Activated CD4-positive, alpha-beta T cell treated with anti-CD3 and anti-CD28 coated beads for 24 hours (primary cell): ENCODE measurements at places on chromosomes 5 and 9.

DNA sequence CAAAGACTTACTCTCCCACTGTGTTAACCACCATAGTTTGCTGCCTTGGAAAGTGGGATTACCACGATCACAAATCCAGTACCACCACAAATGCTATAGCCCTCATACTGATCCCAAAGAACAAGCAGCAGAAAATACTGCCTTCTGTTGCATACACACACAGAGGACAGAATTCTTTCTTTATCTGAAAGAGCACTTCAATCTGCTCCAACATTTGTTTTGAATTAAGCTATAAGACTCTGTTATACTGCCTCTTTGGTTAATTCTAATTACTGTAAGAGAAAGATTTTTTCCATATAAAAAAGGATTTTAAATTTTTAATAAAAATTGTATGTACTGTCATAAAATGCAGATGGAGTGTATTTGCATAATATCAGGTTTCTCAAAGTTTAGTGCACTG is 69.8 kb downstream of the YIPF5 start:
- no peak for DNase-seq

DNA sequence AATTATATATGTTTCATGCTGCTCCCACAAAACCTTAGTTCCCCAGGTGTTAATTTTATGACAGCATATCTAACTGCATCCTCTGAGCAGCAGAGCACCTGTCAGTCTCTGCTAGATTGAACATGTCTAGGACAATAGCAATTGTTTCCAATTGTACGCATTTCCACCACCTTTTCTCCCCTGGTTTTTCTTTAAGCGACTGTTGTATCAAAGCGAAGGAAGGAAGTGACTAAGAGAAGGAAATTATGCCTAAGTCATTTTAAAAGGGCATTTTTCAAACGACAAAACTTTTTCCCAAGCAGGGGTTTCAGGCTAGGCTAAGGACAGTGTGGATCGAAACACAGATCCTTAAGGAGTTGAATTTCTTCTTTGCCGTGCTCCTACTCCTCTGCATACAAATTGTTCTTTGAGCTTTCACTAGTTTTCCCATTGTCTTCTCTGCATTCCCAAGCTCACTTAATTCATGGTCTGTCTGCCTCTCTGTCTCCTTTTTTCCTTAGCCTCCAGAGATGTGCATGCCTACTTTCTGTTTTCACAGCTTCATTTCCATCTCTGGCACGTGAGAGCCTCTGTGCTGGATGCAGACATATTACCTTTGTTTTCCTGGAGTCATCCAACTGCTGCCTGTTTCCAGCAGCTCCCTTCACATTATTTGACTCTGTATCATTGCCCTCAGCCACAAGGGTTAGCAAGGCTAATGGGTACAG is 39.4 kb upstream of the STARD4 start:
- no peak for DNase-seq

DNA sequence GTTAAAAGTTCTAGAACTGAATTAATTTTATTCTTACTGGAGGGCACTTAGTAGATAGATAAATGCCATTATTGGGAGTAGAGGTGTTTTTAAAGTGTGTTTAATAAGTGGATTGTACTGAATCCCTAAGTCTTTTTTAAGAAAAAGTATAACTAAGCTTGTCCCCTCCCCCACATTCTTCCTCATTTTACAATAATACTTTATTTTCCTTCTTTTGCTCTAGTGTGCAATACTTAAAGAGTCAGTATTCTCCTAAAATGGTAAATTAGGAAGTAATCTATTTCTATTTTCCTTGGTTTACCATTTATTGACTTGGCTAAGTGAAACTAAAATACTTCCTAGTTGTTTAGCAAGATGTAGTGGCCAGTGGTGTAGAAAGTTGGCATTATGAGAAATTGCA is 11.6 kb downstream of the UBLCP1 start:
- no peak for DNase-seq

GRCh38 chr9:137201205-137201868 is 796 bp upstream of the TPRN start:
- no peak for DNase-seq

DNA sequence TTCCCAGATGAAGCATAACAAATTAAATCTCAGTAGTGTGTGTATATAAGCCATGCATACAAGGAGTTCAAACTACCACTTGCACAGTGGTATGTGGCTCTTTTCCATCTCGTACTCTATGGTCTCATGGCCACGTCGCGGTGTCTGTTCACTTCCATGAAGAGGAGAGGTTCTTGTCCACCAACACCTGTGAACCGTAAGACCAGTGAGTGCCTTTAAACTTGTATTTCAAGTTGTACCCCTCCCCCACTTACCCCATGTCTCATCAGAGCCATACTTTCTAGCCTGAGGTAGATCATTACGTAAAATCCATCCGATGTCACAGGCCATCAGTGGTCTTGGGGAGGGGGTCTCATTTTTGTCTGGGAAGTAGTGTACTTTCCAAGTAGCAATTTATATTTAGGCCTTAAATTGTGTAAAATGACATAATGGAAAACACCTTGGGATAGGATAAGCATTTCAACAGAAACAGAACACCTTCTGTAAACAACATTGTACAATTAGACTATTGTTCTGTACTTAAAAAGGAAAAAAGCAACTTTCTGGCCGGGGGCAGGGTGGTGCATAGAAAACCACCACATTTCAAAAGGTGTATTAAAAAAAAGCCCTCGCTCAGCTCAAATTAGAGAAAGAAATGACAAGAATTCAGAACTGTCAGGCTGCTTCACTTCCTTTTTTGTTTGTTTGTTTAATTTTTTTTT is 163.0 kb downstream of the SMARCA2 start:
- no peak for DNase-seq

DNA sequence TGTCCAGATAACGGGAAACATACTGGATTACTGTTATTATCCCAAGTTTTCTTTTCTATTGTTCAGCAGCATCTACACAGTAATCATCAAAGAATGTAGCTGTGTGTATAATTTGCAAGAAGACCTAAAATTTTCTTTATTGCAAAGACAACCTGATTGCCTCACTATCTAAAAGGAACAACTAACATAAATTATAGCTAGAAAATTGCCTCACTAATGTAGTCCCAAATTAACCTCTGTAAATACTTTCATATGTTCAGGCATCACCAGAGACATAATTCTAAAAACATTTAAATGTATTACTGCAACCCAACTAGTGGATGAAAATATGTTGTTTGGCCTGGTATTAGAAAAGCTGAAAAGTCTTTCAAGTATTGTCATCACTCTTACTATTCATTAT is 275.4 kb downstream of the CDH12 start:
- no peak for DNase-seq

- no peak for DNase-seq
Observed at GRCh38 chr9:81980568-81980967, 8.0 kb upstream of the SPATA31D1 start.

DNA sequence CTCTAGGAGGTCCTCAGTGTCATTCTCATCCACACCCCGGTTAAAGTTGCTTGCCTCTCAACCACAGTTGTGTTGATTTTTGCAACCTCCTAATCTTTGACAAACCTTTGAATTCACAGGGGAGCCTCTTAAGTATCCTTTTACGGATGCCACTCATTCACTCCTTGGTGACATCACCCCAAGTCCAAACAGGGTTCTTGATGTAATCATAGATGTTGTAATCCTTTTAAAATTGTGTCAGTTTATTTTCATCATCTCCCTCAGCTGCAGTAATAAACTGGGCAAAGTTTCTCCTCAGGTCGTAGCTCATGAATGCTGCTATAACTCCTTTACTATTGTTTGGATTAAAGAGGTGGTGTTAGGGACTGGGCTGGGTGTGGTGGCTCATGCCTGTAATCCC is 637.2 kb upstream of the NUDT12 start:
- DNase-seq = no peak

GRCh38 chr5:78504704-78505677 is 143.6 kb downstream of the LHFPL2 start:
- DNase-seq = no peak

DNA sequence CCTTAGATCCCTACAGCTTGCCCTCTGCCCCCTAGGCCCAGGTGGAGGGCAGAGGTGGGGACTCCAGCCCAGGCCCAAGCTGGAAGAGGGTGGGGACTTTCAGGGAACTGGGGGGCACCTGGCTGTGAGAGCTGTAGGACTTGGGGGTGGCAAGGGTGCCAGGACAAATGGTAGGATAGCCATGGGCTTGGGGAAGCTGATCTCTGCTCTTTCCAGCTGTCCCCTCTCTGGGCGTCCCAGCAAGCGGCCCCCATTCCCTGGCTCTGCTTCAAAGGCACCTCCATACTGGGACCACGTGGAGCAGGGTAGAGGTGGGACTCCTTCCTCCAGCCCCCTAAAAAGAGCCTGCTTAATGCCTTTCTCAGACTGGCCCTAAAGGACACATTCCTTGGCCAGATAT is 385 bp downstream of the LTC4S start:
- DNase-seq = no peak

DNA sequence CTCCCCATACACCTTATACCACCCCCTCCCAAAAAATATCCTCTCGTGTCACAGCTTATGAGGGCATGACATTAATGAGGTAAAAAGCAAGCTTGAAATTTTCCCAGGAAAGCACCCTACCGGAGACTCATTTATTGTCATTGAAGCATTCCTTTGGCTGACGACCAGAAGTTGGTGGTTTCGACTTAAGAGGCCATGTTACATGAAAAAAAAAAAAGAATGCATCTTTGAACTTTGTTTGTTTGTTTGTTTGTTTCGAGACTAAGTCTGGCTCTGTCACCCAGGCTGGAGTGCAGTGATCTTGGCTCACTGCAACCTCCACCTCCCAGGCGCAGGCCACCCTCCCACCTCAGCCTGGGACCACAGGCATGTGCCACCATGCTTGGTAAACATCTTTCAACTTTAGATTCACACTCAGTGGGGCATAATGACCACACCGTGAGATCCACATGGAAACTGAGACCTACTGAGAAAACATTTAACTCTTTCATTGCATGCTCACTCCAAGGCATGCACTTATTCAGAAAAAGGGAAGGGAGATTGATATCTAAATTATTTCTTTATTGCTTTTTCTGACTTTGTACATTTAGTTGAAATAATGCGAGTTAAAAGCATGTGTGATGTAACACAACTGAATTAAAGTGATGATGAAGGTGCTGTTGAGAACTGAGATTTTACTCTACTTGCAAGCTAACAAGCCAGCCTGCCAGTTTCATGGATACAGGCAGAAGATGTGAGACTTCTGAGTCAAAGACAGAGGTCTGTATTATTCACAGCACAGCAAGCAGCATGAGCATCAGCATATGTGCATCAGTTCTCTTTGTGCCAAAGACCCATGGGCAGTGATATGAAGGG is 5.1 kb upstream of the RAB14 start:
- DNase-seq = no peak

- DNase-seq = no peak
Observed at GRCh38 chr5:93587597-93588351, 4.8 kb downstream of the NR2F1 start.

- DNase-seq = no peak
Observed at GRCh38 chr9:89718651-89719050, 113.8 kb downstream of the GADD45G start.

- no peak for DNase-seq
Observed at GRCh38 chr5:126354012-126354857, 69.0 kb upstream of the GRAMD2B start.

DNA sequence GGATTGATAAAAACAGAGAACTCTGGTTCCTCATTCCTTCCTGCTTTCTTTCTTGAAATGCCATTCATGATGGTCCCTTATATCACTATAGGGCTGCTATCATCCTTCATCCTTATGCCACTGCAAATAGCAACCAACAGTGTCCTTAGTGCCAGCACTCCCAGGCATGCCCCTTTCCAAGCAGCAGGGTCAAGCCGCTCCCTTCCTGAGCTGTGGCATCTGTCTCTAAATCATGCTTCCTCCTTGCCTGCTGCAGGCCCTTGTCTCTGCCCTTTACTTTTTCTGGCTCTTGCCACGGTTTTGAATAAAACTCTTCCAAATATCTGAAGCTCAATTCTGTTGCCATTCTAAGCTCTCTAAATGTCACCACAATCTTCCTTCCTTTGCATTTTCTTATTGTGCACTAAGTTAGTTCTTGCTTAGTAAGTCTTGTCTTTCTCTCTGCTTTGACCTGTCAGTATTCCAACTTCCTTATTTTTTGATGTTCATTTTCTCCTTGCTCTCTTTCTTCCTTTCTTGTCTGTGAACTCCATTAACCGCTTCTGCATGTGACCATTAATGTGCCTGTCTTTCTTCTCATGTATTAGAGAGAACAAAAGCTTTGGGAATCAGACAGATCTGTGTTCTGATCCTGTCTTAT is 19.9 kb downstream of the TLR4 start:
- no peak for DNase-seq

DNA sequence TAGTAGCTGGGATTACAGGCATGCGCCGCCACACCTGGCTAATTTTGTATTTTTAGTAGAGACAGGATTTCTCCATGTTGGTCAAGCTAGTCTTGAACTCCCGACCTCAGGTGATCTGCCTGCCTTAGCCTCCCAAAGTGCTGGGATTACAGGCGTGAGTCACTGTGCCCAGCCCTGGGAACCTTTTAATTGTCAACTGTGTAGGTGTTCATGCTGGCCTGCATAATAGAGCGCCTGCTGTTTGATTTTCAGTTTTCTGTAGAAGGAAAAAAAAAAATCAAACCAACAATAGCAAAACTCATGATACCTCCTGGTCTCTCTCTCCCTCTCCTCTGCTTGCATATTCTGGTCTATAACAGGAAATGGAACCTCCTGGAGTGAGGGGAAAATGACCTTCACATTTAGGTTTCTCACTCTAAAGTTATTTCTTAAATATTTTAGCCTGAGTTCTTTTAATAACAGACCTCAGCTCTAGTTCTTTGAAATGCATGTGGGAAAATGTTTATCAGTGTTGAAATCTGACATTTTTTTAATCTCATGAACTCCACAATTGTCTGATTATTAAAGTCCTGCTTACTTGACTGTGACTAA is 51.7 kb downstream of the EXOSC2 start:
- DNase-seq = no peak

GRCh38 chr5:170131235-170131634 is 25.5 kb downstream of the FOXI1 start:
- no peak for DNase-seq

- DNase-seq = no peak
Observed at GRCh38 chr5:24110004-24110615, 534.7 kb downstream of the CDH10 start.

GRCh38 chr5:144002876-144003275 is 167.6 kb downstream of the YIPF5 start:
- DNase-seq = no peak

DNA sequence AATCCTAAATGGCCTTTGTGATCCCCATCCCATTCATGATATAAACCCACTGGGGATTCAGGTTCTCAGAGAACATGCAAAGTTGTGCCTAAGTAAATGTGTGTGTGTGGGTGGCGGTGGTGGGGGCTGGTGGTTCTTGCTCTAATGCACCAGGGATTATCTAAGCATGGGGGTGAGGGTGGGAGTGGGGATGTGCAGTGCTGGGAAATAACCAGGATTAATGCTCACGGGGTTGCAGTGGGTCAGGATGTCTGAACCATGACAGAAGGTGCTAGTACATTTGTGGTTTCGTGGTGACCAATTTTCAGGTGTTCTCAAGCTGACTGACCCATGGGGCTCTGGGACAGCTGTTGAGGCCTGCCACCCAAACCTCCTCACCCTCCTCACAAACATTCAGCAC is 101.0 kb downstream of the ZNF608 start:
- DNase-seq = no peak

- DNase-seq = no peak
Observed at GRCh38 chr5:13081116-13081515, 863.4 kb downstream of the DNAH5 start.

GRCh38 chr5:100828898-100829356 is 74.2 kb downstream of the ST8SIA4 start:
- DNase-seq = no peak

- no peak for DNase-seq
Observed at GRCh38 chr5:90934091-90934719, 375.6 kb downstream of the ADGRV1 start.

GRCh38 chr5:159951387-159951786 is 35.1 kb downstream of the ADRA1B start:
- no peak for DNase-seq

- DNase-seq = no peak
Observed at GRCh38 chr5:39515881-39516280, 91.1 kb upstream of the DAB2 start.
